Pulmonary artery endothelial cell (primary cell): ENCODE measurements at places on chromosomes 3 and 15.
A peak's percentile ranks its signal among the peaks of the same experiment; 100 is the strongest.

- no peak for DNase-seq
Observed at GRCh38 chr3:78988324-78988723, 779.5 kb downstream of the ROBO1 start.

DNA sequence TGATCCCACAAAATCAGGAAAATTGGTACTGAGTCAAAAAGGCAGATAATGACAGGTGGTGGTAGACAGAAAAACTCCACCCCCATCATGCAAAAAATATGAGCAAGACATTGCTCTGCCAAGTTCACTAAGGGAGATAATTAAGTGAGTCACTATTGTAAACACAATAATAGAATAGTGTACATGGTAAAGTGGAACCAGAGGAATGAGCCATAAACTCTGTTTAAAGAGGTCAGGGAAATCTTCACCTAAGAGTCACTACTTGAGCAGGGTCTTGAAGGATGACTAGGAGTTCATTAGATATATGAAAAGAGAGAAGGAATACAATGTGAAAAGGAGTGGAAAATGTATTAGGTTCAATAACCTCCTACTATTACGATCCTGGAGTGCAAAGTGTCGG, 213.4 kb upstream of the PEX5L start:
- DNase-seq: no peak

GRCh38 chr3:8846176-8846575, 76.8 kb upstream of the OXTR start:
- no peak for DNase-seq

DNA sequence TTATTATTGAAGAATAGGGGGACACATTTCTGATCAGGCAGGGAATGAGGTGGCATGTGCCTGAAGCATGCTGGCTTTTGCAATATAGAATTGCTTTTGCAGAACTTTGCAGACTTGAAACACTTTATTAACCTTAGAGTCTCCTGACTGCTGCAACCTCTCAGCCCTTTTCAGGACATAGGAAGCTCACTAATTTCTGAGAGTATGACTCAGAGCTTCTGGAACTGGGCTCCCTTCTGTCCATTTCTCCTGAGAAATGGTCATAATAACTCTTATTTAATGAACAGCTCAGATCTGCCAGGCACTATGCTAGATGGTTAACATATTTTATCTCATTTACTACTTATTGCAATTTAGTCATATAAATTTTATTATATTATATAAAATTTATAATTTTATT, 38.6 kb upstream of the DGKG start:
- DNase-seq: no peak

- DNase-seq: no peak
Observed at GRCh38 chr3:139917226-139917785, 17.7 kb upstream of the CLSTN2 start.

DNA sequence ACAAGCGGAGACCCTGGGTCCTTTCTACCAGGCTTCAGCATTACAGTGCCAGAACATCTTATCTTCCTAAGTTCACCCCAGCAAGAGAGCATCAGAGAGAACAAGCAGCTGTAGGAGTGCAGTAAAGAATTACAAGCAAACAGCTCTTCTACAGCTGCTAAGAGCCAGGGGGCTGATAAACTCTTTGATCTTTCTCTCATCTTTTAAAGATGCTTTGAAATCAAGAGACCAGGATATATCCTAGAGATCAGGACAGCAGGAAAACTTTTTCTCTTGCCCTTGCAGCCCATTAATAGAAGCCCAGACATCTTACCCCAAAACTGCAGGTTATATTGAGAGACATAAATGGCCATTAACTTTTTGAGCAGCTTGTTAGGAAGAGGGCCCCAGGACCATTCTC, 198.1 kb downstream of the RSL24D1 start:
- DNase-seq: no peak

DNA sequence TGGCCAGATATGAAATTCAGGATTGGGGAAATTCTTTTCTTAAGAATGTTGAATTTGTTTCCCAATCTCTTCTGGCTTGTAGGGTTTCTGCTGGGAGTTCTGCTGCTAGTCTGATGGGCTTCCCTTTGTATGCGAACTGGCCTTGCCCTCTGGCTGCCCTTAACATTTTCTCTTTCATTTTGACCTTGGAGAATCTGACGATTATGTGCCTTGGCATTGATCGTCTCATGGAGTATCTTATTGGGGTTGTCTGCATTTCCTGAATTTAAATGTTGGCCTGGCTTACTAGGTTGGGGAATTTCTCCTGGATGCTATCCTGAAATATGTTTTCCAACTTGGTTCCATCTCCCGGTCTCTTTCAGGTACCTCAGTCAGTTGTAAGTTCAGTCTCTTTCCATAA, 152.2 kb downstream of the CFAP20DC start:
- DNase-seq: no peak

- DNase-seq: no peak
Observed at GRCh38 chr3:44045476-44046275, 196.0 kb upstream of the TOPAZ1 start.

DNA sequence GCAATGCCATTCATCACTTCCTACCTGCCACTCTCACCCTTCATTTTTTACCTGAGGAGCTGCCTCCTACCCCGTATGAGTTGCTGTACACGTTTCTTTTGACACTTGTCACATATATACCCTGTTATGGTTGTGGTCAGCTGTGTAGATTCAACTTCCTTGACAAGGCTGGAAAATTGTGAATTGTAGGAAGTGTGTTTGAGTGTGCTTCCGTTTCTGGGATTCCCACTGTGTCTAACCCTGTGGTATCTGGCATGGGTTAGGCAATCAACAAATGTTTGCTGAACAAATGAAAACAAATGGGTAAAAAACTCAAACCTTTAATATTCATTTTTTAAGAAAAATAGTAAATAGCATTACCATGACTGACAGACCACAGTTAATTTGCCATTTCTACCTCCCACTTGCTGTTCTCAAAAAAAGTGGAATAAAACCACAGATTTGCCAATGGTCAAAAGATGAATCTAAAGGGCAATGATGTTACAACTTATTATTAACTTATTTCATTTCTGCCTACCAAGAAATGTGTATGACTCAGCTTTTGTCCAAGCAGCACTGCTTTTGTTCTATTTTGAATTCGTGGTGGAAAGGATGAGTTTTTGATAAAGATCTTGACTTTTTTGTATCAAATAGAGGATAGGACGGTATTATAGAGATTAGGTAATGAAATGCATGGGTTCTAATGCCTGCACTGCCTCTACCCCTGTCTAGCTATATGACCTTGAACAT, 404.6 kb downstream of the LPP start:
- peak; percentile 65 for DNase-seq
